H9 (cell line): ENCODE measurements at places on chromosomes 12 and 14. TPM values are rescaled to one million over a fixed set of nuclear protein-coding genes. Genes with fewer than 3 reads are reported as not detected.

DNA sequence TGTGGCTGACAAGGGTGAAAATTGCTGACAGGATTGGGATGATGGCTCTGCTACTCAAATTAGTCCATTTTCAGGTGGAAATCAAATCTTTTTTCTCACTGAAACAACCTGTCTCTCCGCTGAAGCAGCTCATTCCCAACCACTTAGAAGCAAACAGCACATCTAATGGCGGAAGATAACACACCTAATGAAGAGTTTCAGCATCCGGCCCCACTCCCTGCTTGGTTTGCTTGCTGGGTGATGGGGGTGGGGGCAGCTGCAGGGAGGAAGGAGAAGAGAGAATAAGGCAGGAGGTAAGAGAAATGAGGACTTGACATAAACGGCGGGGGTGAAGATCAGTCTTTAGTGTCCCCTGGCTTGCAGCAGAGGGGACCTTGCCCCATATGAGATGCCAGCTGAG lies 4.0 kb downstream of the SYNDIG1L start:
- no peaks in the 10 kb centered on the region for H3K36me3 ChIP-seq
- H3K27me3 ChIP-seq, result no peaks in the 10 kb centered on the region; the same call in 1 of the 2 replicates
- H3K4me3 ChIP-seq, result no peak overlapping the region

DNA sequence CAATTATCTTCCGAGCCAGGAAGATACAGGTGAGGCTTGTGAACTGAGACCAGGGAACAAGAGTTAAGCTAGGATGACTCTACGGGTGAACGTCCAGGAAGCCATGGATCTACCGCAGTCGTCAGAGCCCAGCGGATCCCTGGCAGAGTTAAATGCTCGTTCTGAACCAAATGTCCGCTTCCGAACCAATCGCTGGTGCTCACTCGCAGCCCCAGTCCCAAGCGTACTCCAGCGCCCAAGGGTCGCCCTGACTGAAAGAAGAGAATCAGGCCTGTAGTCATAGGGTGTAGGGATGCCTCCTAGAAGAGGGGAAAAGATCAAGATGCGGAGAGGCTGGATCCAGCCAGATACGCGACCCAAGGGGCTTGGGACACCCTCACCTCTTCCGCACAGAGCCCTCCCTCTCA lies 283 bp downstream of the VIPAS39 start:
- H3K4me3 ChIP-seq, result peak overlapping the region; percentile 100
- H3K36me3 ChIP-seq, result peaks cover 36% of the 10 kb centered on the region
- no peaks in the 10 kb centered on the region for H3K27me3 ChIP-seq
- H3K27ac ChIP-seq, result peak overlapping the region; percentile 9

DNA sequence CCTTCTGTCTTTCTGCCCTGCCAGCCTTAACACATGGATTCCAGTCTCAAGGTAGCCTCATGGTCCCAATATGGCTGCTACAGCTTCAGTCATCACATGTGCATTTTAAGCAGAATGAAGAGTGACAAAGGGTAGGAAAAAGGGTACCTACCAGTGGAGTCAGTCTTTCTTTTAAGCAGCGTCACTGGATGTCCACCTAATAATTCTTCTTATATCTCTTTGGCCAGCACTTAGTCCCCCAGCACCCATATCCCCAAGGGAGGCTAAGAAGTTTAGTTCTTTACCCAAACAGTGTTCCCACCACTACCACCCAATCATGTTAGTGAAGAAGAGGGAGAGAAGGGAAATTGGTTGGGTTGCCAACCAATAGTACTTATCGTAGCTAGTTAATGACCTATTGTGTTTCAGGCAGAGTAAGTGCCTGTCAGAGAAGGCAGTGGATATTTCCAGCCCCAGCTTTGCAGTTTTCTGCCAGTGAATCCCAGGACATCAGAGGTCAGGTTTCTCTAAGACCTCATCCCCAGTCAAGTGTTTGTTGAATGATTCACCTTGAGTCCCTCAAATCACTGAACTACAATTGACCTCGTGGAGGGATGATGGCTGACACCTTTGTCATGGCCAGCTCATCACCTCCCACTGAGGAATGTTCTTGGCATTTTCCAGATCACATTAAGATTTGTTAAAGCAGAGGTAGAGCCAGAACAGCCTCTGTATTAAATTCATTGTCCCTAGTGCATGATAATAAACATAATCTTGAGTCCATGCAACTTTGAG lies 250.9 kb upstream of the CRY1 start:
- H3K27ac ChIP-seq, result no peak overlapping the region
- H3K36me3 ChIP-seq, result no peaks in the 10 kb centered on the region; the same call in 1 of the 3 replicates
- H3K4me1 ChIP-seq, result no peaks in the 10 kb centered on the region; the same call in 1 of the 2 replicates
- H3K27me3 ChIP-seq, result no peaks in the 10 kb centered on the region
- no peak for DNase-seq
- no peak overlapping the region for H3K4me3 ChIP-seq

Gene CNPY2
- total RNA-seq, result 203 and 221 TPM in 2 replicates

Gene TPPP2
- not detected in 2 replicates for total RNA-seq
